ENCODE measurements at places on chromosomes 6 and 20.
A peak's percentile ranks its signal among the peaks of the same experiment; 100 is the strongest.

DNA sequence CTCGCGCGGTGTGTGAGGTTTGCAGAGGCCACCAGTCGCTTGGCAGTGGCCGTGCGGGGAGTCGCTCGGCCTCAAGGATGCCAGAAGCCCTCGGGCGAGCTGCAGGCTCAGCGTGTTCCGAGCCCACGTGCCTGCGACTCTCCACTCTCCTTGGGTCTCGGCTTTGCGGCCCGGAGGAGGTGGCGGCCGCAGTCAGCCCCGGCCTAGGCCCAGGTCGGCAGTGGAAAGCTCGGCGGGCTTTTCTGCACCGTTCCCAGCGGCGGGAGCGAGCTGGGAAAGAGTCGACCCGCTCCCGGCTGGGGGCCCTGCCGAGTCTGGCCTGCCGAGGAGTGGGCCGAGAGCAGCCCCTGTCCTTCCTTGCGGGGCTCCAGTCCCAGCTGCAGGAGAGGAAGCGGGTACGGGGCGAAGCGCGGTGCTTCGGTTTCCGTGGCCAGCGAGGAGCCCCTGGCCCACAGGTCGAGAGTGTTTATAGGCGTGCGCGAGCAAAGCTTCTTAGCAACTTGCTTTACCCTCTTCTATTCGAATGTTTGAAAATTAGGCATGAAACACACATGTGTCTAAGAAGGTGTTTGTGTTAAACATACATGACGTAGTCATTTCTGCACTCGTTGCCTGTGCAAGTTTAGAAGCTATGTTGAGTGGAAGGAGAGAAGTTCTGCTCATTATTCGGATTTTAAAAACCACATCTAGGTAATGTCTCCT is 5.6 kb downstream of the FOXC1 start:
- no peak for DNase-seq

DNA sequence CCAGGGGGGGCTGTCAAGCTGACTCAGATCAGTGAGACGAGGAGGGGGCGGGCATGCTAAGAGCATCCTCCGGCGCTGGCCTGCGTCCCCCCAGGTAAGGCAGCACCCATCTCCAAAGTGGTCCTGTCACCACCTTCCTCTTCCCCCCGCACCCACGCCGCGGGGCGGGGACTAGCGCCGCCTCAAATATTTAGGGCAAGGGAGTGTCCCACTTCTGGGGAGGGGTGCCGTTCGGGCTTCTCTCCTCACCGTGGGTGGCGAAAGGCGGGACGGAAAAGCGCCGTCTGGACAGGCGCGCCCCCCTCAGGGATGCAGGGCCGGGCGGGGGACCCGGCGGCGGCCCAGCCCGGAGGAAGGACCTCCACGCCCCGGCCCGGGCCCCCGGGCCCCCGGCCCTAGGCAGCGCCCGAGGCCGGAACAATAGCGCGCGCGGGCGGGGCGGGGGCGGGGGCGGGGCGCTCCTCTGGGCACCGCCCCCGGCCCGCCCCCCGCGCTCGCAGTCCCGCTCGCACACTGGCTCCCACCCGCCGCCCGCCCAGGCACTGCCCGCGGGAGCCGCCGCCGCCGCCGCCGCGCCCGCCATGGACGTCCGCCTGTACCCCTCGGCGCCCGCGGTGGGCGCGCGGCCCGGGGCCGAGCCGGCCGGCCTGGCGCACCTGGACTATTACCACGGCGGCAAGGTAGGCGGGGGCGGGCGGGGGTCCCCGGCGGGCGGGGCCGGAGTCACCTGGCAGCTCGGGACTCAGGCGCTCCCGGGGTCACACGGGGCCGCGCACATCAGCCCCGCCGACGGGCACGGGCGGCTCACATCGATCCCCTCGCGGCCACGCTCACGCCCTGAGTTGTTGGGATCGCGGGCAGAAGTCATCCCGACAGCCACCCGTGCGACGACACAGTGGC is at the start of gene TOX2:
TOX2 (plus strand) TSS at position 542 of the 900 bp plus-strand sequence; CDS start at position 582, 40 bp downstream.
- peak; percentile 69 for DNase-seq

- peak; percentile 27 for DNase-seq
Measured at GRCh38 chr6:17280552-17281090, 540 bp upstream of the RBM24 start.

DNA sequence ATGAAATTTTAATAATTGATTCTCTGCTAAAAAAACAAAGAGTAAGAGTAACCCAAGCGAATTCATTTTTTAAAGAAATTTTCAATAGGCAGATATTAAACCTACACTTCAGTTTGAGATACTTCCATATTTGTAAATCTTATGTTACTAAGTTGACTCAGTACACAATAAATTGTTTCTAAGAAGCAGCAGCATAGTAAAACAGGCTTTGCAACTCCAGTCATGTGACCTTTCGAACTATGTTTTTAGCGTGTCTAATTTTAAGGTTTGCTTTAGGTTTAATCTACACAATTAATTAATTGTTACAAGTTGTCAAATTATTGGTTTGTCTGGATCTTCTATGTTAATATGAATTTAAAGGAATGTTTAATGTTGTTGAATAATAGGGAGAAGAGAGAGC is 708.9 kb upstream of the CITED2 start:
- DNase-seq, result no peak

GRCh38 chr6:78995946-78996345 is 82.1 kb downstream of the PHIP start:
- DNase-seq, result no peak

DNA sequence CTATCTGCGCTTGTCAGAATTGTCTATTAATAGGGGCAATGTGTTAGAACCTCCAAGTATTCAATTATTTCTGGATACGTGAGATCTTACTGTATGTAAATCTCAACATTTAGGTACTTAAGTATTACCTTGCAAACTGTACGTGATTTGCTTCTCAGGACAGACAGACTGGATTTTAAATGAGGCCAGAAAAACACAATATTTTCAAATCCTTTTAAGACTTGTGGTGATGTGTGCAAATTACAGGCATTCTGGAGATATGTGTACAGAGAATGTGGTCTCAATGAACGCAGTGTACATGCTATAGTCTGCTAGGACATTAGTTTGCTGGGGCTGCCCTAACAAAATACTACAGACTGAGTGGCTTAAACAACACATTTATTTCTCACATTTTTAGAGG is 16.9 kb downstream of the CCR6 start:
- no peak for DNase-seq

GRCh38 chr6:127341471-127342202 is 1.8 kb downstream of the ECHDC1 start:
- peak; percentile 64 for DNase-seq

DNA sequence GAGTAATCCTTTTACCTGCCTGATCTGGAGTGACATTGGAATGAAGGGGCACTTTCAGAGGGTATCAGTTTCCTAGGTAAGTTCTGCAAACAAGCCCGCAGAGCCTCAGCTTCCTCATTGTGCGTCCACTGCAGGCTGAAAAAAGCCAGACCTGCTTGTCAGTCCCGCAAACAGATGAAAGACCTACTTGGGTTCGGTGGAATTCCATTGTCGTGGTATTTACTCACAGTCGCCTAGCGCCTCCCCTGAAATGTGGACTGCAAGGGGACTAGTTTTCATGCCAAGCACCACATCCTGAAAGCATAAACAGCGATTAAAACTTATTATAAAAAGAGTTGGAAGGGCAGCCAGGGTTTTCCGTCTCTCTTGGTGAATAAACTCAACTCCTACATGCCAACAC is 121.5 kb downstream of the PAX1 start:
- no peak for DNase-seq

- no peak for DNase-seq
Measured at GRCh38 chr6:43170417-43170930, 595 bp upstream of the SRF start.

DNA sequence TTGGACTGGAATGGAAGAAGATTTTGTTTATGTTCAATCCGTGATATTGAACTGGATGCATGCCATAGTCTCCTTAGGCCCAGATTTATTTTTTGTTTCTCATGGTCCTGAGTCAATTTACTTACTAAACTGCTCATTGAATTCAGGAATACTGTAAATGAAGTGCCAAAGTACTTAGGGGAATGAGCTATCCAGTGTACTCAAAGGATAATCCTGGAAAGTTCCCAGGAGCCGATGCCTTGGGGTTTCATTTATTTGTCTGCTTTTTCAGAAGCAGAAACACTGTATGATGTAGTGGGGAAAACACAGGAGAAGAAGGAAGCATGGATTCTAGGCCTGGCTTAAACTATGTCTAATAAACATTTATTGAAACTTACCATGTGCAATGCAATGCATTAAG is 56.1 kb upstream of the THEMIS start:
- no peak for DNase-seq

GRCh38 chr20:40991181-40991889 is 37.3 kb upstream of the TOP1 start:
- peak; percentile 97 for DNase-seq

- no peak for DNase-seq
Measured at GRCh38 chr20:5621305-5621704, 128.9 kb upstream of the SHLD1 start.

- no peak for DNase-seq
Measured at GRCh38 chr6:7532821-7533220, 8.7 kb upstream of the DSP start.
